ENCODE measurements at places on chromosomes 6 and 20.

DNA sequence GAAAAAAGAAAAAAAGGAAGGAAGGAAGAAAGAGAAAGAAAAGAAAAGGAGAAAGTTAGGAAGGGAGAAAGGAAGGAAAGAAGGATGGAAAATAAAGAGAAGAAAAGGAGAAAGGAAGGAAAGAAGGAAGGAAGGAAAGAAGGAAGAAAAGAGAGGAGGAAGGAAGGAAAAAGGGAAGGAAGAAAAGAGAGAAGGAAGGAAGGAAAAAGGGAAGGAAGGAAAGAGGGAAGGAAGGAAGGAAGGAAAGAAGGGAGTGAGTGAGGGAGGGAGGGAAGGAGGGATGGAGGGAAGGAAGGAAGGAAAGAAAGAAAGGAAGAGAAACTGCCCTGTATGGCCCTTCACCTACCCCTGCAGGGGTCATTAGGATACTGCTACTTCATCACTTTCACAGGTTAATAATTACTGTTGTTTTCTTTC is 12.9 kb upstream of the IGF2R start:
- H3K36me3 ChIP-seq: no peaks in the 10 kb centered on the region
- no peak overlapping the region for H3K4me3 ChIP-seq
- H3K27me3 ChIP-seq: peaks cover 6% of the 10 kb centered on the region
- DNase-seq: no peak

- H3K27me3 ChIP-seq: no peaks in the 10 kb centered on the region
- DNase-seq: no peak
- peak overlapping the region; percentile 100 for H3K27ac ChIP-seq
- peaks cover 23% of the 10 kb centered on the region for H3K4me1 ChIP-seq
- peak overlapping the region; percentile 96 for H3K4me3 ChIP-seq
Measured at GRCh38 chr20:49916146-49917002, 1.0 kb upstream of the SPATA2 start.

GRCh38 chr20:62118113-62119043 is 3.9 kb upstream of the LSM14B start:
- H3K4me1 ChIP-seq: peaks cover 18% of the 10 kb centered on the region
- DNase-seq: no peak
- no peaks in the 10 kb centered on the region for H3K27me3 ChIP-seq

DNA sequence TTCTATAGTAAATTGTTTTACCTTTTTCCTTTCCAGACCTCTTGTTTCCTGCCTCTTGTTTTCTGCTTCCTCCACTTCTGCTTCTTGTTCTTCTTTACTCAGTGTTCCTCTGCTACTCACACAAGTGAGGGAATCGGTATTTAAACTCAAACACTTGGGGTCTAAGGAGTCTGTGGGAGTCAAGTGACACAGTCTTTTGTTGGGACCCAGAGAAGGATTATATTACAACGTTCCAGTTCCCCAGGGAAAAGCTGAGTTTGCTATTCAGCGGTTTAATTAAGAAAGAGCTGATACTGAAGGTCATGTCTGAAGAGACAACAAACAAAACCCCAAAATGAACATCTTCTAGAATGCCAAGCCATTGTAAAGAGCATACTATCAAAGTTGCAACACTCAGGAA is 107.8 kb upstream of the CITED2 start:
- peaks cover 12% of the 10 kb centered on the region for H3K27me3 ChIP-seq
- H3K4me1 ChIP-seq: peaks cover 2% of the 10 kb centered on the region
- DNase-seq: no peak
- H3K27ac ChIP-seq: no peak overlapping the region

- DNase-seq: no peak
- no peaks in the 10 kb centered on the region for H3K4me1 ChIP-seq
- H3K27ac ChIP-seq: no peak overlapping the region
- no peaks in the 10 kb centered on the region for H3K27me3 ChIP-seq
- H3K4me3 ChIP-seq: no peak overlapping the region
Measured at GRCh38 chr6:126372626-126373025, 32.7 kb downstream of the CENPW start.

GRCh38 chr6:75694406-75694805 is 54.6 kb upstream of the MYO6 start:
- no peaks in the 10 kb centered on the region for H3K4me1 ChIP-seq
- peaks cover 34% of the 10 kb centered on the region for H3K36me3 ChIP-seq
- no peak overlapping the region for H3K27ac ChIP-seq
- H3K4me3 ChIP-seq: no peak overlapping the region
- DNase-seq: no peak
- H3K27me3 ChIP-seq: no peaks in the 10 kb centered on the region

DNA sequence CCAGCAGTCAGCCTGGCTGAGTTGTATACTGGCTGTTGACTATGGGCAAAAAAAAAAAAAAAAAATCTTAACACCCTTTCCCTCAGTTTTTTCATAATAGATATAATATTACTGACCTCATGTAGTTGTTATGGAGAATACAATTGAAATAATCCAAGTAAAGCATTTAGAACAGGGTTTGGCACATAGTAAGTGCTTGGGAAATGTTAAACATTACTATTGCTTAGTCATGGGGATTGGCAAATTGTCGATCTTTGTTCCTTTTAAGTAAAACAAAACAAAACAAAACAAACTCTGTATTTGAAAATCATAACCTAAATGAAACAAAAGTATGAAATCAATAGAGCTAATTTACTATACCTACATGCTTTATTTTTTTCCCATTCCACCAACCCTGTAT is 458.4 kb downstream of the GRIK2 start:
- H3K4me3 ChIP-seq: no peak overlapping the region
- no peak for DNase-seq
- H3K27ac ChIP-seq: no peak overlapping the region

GRCh38 chr6:63516186-63516944 is 55.9 kb upstream of the LOC128125822 start:
- H3K4me1 ChIP-seq: peaks cover 3% of the 10 kb centered on the region
- no peak overlapping the region for H3K27ac ChIP-seq
- no peak overlapping the region for H3K4me3 ChIP-seq
- H3K27me3 ChIP-seq: peaks cover 17% of the 10 kb centered on the region

DNA sequence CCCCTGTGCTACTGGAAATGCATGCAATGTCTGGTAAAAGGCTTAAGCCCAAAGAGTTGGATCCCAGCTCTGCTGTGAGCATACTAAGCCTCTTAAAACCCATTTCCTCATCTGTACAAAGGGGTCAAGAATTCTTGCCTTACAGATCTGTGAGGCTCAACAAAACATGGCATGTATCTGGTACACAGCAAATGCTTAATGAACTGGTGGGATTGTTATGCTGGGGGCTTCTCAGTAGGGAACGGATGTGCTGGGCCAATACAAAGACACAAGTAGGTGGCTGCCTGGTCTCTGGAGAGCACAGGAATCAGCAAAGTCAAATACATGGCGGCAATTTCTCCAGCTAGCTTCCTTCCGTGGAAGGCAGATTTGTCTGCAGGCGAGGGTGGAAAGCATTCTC is 62.3 kb downstream of the LAMP5 start:
- DNase-seq: no peak
- H3K4me3 ChIP-seq: no peak overlapping the region
- no peaks in the 10 kb centered on the region for H3K36me3 ChIP-seq
- no peaks in the 10 kb centered on the region for H3K4me1 ChIP-seq
- no peaks in the 10 kb centered on the region for H3K27me3 ChIP-seq
- H3K27ac ChIP-seq: no peak overlapping the region
